CD8-positive, alpha-beta T cell (primary cell): ENCODE measurements at places on chromosomes 4 and X.

- DNase-seq: no peak
Measured at GRCh38 chr4:52372747-52373146, 286.4 kb downstream of the USP46 start.

- DNase-seq: no peak
Measured at GRCh38 chr4:86977621-86978184, 42.9 kb downstream of the AFF1 start.

- DNase-seq: no peak
Measured at GRCh38 chr4:168129046-168129772, 36.9 kb downstream of the ANXA10 start.

DNA sequence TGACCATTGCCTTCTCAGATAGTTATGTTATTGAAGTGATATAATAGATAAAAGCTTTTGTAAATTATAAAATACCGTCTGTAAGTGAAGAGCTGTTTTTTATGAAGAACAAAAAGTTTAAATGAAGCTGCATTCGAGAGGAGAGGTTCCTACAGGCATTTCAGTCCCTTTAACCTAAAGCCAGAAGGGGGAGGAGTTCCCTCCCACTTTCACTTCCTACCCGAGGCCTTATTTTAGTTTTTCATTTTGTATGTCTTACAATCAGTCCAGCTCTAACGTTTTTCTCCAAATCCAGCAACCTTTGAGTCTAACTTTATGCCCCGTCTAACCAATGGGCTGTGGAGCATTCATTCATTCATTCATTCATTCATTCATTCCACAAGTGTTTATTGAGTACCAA, 16.5 kb upstream of the SOX3 start:
- DNase-seq: no peak
